ENCODE measurements at places on chromosomes 2 and 18.

- no peak for DNase-seq
Observed at GRCh38 chr2:85419009-85419675, 628 bp downstream of the SH2D6 start.

DNA sequence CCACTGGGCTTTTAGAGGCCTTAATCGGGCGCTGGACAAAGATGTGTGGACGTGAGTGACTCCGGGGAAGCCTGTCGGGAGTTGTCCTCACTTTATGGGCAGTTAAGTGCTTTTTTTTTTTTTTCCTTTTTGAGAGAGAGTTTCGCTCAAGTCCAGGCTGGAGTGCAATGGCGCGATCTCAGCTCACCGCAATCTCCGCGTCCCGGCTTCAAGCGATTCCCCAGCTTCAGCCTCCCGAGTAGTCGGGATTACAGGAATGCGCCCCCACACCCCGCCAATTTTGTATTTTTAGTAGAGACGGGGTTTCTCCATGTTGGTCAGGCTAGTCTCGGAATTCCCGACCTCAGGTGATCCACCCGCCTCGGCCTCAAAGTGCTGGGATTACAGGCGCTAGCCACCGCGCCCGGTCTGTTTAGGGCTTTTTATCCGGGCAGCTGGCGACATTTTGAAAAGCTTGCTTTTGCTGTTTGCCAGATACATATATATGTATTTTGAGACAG lies 1.5 kb downstream of the MSH6 start:
- DNase-seq = peak; percentile 68

- no peak for DNase-seq
Observed at GRCh38 chr2:227627769-227628168, 10.5 kb downstream of the SCYGR4 start.

DNA sequence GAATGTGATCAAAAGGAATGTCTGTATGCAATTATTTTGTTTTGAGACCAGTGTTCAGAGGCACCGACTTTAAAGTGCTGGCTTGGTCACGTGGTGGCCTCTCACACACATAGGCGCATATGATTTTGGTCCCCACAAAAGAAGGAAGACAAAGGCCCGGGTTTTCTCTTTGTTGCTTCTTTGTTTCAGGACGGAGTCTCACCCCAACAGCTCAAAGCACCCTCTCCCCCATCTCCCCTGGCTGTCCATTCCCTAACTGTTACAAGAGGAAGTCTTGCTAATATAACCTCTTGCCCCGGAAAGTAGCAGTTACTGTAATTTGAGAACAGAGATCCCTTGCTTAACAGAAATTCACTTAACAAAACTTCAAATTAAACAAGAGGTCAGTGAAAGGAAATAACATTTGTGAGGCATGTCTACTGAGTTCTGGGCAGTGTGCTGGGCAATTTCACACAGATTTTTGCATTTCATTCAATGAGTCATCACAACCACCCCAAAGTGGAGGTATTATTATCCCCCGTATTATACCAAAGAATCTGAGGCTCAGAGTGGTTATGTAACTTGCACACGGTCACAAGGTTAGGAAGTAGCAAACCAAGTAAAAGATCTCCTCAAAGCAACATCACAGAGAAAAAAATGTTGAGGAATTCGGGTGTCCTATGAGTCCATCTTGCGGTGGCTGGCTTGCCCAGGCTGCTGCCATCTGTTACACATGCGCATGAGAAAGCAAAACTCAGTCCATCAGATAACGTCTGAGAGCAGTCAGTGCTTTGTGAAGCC lies 75.8 kb downstream of the SDC1 start:
- DNase-seq = no peak

- DNase-seq = no peak
Observed at GRCh38 chr2:128275498-128276045, 43.1 kb downstream of the HS6ST1 start.

DNA sequence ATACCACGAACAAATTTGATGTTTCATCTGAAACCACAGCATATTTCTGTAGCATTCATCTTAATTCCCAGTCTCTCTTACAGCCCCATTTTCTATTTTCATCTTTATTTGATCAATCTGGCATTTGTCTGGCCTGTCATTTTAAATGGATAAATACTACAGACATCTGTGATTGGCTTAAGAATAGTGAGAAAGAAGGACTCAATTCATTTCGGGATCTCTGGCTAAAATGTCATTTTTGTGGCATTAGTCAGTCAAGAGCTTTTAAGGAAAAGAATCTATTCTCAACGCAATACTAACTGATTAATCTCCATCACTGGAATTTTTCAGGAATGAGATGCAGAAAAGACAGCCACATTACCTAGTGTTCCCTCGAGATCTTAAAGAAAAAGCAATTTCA lies 585.9 kb downstream of the IRS1 start:
- no peak for DNase-seq

DNA sequence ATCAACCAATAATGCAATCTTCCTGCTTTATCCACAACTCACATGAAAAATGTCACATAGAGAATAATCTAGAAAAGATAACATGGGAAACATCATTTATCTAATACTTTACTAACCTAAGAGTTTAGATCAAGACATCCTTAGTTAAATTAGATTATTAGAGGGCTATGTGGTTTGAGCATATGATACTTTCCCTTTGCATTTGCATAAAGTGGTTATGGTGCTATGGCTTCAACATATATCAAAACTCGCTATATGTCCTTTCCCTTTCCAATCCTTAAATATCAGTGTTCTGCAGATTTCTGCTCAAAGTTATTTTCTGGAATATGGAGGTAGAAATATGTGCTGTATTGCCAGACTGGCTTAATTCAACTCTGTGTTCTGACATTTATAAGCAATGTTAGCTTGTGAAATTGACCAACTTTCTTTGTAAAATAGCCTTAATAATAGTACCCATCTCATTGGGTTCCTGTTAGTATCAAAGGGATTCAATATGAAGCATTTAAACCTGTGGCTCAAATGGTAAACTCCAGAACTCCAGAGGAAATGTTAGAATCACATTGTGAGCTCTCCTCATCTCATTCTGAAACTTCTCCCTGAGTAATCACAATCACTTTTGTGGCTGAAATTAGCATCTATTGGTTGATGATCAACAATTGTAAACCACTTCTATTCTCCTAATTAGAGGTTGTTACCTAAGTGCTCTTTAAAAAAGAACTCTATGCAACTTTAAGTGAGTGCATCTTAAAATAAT lies 1089.9 kb upstream of the SLC39A10 start:
- DNase-seq = no peak

DNA sequence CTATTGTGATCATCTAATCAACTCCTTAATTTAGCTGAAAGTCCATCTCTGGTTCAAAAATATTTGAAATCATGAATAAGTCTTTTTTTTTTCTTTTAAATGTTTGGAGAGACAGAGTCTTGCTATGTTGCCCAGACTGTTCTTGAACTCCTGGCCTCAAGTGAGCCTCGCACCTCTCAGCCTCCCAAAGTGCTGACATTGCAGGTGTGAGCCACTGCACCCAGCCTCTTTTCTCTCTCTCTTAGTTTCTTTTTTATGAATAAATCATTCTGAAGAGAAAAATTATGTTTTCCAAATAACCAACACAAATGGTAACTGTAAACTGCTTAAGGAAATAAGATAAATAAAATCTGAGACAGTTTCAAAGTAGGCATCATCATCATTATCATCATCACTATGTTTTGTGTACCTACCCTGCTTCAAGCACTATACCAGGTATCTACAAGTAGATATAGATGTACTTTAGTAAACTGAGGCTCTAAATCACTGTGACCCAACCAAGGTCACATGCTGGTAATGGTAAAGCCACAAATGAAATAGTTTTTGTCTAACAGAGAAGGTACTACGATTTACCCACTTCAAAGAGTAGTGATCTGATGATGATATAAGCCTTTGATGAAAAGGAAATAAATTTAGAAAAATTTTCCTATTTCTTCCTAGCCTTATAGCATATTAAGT lies 5.0 kb upstream of the NBAS start:
- DNase-seq = no peak

DNA sequence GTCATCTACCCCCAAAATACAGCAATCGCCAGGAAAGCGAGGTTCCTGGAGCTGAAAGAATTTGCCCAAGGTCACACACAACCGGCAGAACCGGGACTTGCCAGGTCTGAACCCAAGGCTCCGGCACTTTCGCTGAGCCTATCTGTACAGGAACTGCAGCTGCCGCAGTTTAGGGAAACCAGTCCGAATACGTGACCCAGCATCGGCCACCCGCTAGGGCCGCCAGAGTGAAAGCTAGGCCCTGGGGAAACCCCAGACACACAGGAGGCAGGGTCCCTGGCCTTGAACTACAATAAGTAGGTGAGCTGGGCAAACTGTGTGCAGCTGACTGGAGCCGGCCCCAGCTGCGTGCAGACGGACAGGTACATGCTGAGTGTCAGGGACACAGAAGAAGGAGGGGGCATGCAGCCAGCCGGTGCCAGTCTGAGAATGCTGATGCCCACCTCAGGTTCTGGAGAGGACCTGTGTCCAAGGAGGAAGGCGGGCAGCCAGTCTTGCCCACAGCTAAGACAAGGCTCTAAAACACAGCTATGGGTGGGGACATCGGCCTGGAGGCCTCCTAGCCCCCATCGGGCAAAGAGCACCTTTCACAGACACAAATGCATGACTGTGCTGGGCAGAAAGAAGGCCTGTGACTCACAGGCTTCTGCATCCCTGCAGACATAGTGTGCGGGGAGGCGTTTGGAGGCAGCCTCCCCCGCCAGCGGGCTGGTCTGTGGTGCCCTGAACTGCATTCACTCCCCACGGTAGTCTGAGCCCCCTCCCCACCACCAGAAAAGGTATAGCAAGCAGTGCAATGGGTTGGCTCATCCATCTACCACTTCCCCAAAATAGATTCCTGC lies 107.4 kb upstream of the ID2 start:
- DNase-seq = peak; percentile 33

- no peak for DNase-seq
Observed at GRCh38 chr2:177595126-177595845, 202.7 kb downstream of the AGPS start.

- DNase-seq = no peak
Observed at GRCh38 chr2:154392256-154392655, 306.2 kb upstream of the KCNJ3 start.

DNA sequence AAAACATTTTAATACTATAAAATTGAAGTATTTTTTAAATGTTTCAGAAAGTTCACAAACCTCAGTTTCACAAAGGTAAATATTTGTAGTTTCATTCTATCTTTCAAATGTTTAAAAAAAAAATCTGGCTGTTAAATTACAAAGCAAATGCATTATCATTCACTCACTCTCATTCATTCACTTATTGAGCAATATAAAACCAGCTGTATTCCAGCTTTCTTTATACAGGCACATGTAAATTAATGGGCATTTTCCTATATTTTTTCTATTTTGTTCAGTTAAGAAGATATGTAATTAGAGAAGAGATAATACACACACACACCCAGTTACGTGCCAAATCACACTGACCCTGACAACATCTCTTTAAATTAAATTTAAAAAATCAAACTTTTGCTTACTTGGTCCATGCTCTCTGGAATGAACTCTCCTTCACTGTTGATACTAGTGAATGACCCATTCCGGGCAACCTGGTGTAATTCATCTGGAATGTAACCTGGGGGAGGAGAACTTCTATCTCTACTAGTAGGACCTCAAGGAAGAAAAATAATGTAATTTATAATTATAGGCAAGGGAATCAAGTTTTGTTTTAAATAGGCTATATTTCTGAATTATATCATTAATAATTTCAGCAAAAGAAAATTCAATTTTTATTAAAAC lies 32.5 kb upstream of the ERCC3 start:
- no peak for DNase-seq

DNA sequence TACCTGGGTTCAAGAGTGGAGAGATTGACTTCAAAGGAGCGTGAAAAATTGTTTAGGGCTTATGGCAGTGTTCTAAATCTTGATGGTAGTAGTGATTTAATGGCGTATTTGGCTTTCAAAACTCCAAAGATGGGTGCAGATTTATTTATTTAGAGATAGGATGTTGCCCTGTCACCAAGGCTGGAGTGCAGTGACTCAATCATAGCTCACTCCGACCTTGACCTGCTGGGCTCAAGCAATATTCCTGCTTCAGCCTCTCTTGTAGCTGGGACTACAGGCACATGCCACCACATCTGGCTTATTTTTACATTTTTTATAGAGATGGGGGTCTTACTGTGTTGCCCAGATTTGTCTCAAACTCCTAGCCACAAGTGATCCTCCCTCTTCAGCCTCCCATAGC lies 52.5 kb downstream of the FAM117B start:
- DNase-seq = no peak

- no peak for DNase-seq
Observed at GRCh38 chr2:201466050-201466675, 14.6 kb downstream of the STRADB start.

GRCh38 chr2:1620081-1620480 lies 124.2 kb downstream of the PXDN start:
- no peak for DNase-seq

DNA sequence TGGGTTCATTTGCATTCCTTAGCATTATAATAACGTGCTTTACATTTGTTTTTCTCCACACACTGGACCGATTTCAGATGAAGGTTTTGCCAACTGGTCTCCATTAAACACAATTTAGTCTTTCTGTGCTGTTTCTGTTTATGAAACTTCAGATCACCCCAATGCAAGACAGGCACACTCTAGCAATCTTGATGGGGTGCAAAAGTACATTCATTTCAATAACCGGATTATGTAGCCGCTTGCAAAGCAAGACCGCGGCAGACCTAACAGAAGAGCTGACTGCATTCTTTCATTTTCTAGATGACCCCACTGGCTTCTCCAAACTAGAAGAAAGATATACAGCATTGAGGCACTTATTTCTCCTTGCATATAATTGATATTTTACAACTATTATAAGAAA lies 301.5 kb downstream of the PIEZO2 start:
- no peak for DNase-seq

- no peak for DNase-seq
Observed at GRCh38 chr2:64213532-64214275, 69.5 kb upstream of the PELI1 start.

DNA sequence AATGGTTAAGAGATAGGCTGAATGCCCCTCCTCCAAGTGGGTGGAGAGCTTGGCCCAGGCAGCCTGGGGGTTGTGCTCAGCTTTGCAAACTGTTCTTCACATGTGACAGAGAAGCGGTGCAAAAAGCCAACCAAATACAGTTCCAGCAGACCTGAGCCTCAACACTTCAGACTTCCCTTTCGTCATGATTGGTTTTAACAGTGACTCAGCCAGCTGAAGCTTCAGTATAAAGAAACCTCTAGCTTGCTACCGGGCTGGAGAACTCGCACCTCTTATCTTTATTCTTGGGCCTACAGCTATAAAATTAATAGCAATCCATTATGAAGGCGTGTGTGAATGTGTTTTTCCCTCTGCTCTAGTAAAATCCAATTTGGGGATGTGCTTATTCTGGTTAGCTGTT lies 20.0 kb downstream of the SETBP1 start:
- DNase-seq = no peak

GRCh38 chr2:33503002-33503401 lies 26.6 kb downstream of the RASGRP3 start:
- DNase-seq = no peak

- DNase-seq = no peak
Observed at GRCh38 chr2:217142649-217143266, 282.9 kb upstream of the TNP1 start.

DNA sequence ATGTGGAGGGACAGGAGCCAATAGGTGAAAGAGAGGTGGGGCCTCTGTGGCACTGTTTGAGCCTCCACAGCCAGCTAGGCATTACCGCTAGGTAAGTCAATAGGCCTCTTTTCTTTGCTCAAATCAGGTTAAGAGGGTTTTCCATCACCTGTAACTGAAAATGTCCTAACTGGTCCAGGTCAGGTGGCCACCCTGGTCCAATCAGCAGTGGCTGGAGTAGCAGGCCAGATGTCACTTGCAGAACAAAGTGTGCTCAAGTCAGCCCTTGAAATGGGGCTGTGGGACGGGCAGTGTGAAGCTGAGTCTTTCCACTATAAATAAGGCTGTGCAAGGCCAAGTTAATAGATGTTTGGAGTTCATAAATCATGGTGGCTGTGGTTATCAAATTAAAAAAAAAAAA lies 20.9 kb downstream of the FBXO36 start:
- DNase-seq = no peak

Measured in left forelimb (tissue), 1 donor.